Endothelial cell of umbilical vein (primary cell): ENCODE measurements at places on chromosomes 2 and 18. TPM values are rescaled to one million over a fixed set of nuclear protein-coding genes. Genes with fewer than 3 reads are reported as not detected.

GRCh38 chr2:114442510-114442909 lies at the start of gene DPP10:
TSS of gene DPP10 (plus strand) at chr2:114442641.
- no peak for DNase-seq

GRCh38 chr18:10051877-10052631 lies 138.2 kb downstream of the VAPA start:
- DNase-seq = peak; percentile 78

- no peak for DNase-seq
Measured at GRCh38 chr2:126627643-126628042, 28.3 kb upstream of the GYPC start.

DNA sequence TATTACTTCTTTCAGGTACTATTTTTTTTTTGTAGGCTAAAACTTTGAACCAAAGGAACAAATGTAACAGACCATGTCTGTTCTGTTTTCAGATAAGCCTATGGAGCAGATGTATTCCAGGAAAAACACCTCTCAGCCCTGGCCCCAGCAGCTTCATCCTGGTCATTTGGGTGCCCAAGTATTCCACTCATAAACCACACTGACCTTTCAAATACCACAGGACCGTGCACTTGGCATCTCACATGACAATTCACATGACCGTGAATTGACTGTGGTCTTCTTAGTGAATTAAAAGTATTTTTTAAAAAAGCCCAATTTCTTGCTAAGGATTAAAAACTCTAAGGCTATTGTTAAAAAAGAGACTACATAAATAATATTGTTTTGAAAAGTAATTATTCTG lies 50.2 kb downstream of the SMIM21 start:
- DNase-seq = no peak

DNA sequence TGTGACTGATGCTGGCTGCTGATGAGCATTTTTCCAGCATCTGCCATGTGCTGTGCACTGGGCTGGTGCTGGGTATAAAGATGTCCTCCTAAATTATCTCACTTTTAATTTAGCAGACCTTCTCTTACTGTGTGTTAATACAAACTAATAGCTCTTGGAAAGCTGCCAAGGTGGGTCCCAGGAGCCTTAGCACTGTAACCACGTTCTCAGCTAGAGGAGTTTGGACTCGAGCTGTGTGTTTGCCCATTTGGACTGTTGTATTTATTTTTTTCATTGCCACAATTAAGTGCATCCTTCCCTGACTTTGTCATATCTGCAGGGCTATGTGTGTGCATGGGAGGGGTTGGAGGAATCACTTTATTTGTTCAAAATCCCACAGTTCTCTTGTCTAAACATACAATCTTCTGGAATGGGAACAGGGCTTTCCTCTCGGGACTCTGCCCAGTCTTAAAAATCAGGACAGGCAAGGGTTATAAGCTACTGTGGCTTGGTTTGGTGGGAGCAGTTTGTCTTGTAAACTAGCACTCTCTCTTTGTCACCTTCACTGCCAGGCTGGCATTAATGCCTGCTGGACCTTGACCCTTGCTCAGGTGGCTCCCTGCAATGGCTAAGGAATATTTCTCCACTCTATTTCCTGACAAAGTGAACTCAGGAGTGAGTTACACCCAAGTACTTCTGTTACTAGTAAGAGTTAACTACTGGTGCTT lies 129.7 kb upstream of the MGAT5 start:
- DNase-seq = no peak

DNA sequence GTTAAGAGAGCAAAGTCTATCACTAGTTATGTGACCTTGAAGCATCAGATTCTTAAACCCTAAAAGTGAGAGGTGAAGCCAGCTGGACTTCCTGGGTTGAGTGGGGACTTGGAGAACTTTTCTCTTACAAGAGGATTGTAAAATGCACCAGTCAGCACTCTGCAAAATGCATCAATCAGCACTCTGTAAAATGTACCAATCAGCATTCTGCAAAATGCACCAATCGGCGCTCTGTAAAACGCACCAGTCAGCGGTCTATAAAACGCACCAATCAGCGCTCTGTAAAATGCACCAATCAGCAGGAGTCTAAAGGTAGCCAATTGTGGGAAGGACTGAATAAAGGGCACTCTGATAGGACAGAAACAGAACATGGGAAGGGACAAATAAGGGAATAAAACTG lies 291.6 kb upstream of the FAM98A start:
- no peak for DNase-seq

GRCh38 chr2:16852651-16853050 lies 187.0 kb upstream of the CYRIA start:
- no peak for DNase-seq

DNA sequence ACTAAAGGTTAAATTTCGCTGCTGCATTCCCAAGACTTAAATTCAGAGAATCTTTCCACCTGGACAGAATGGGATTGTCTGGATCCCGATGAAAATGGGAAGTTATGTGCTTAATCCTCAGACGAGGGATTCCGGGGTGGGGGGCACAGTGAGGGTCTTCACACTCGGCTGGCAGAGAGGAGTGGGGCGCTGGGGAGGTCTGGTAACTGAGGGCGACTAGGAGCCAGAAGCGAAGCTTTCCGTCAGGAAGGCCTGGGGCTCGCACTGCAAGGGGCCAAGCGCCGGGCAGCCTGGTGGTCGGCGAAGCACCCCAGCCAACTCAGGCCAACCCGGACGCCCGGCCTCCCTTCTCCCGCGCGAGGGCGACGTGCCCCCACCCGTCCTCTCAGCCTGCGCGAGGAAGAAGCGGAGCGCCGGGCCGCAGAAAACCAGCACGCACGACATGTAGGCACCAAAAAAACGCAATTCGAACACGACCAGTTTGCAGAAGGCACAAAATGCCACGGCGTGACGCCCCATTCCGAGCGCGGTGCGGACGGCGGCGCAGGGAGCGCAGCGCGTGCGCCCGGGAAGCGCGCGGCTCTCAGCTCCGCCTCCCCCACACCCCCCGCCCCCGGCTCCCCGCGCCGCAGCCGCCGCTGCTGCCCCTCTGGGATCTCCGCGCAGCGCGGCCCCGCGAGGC lies 188.1 kb downstream of the ZEB2 start:
- peak; percentile 76 for DNase-seq

- DNase-seq = no peak
Measured at GRCh38 chr2:197575987-197576386, 60.1 kb downstream of the MOB4 start.

- peak; percentile 81 for DNase-seq
Measured at GRCh38 chr18:3585656-3586509, 135.9 kb downstream of the TGIF1 start.

- DNase-seq = no peak
Measured at GRCh38 chr2:38789691-38790090, 11.7 kb downstream of the GEMIN6 start.

DNA sequence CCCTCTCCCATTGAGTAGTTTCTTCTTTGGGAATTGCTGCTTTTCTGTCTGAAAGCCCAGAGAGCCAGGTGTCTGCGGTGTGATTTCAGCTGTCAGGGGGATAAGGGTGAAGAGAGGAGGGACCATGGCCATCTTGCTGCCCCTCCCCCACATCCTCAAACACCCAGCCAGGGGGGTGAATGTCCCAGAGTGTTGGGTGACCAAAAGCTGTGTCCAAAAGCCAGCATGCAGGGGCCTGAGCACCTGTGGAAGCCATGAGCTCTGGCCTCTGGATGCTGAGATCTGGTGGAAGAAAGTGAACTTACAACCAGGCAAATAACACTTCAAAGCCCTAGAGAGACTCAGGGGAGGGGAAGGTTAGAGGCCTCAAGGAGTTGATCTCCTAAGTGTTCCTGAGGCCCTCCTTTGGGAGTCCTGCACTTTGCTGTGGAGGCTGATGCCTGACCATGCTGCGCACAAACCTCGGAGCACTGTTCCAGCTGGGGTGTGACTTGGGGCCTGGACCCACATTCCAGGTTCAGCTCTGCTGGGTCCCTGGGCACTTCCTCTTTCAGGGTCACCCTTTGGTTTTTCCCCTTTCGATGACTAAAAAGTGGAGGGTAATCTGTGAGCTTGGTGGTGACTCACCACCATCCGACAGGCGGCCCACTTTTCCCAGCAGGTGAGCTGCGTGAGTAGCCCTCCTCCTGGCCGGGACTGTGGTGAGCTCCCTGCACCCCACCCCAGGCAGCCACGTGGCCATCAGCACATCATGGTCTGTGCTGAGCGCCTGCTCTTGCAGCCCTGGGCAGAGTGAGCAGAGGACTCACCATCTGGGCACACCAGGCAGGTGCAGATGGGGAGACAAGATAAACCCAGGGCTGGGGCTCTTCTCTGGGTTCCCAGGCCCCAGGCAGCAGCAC lies 66.8 kb upstream of the FOSL2 start:
- DNase-seq = no peak

DNA sequence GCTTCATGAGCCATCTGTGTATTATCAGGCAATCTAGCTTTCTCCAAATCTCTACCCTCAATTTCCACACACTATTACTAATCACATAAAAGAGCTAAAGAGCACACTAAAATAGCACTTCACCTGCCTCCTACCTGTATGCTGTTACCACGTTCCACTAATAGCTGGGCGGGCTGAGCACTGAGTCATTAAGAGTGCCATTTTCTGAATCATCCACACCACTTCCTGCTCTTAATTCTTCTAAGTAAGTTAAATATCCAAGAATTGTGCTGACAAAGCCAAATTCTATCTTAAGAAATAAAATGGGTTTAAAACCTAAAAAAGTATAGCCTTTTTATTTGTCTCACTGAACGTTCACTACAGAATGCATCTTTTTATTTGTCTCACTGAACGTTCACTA lies 35.7 kb downstream of the NOL10 start:
- DNase-seq = peak; percentile 57

GRCh38 chr2:194104687-194105086 lies 1552.3 kb upstream of the SLC39A10 start:
- no peak for DNase-seq

The PLB1 gene
- total RNA-seq = 0.80 and 1.1 TPM in 2 replicates

The CYB5A gene
- total RNA-seq = 24.9 and 32.2 TPM in 2 replicates

The CASP10 gene
- 31.1 and 37.6 TPM in 2 replicates for total RNA-seq

The DTNA gene
- total RNA-seq = 15.3 and 16.8 TPM in 2 replicates

The TSPYL6 gene
- total RNA-seq = not detected in 2 replicates

The EDAR gene
- not detected in 2 replicates for total RNA-seq

The SRD5A2 gene
- not detected in 2 replicates for total RNA-seq

The GPN1 gene
- 41.5 and 45.5 TPM in 2 replicates for total RNA-seq

The TUBA3D gene
- total RNA-seq = not detected in 2 replicates

The CYRIA gene
- total RNA-seq = 38.4 and 40.3 TPM in 2 replicates

The NCKAP5 gene
- 3.0 and 3.3 TPM in 2 replicates for total RNA-seq
